ENCODE measurements at places on chromosomes 16 and 17. TPM values are rescaled to one million over a fixed set of nuclear protein-coding genes. Genes with fewer than 3 reads are reported as not detected.

Gene FOXN1
- 0.07 TPM for total RNA-seq

Gene CSH2
- total RNA-seq, result not detected

Gene RDM1
- 1.8 TPM for total RNA-seq

Gene SLC12A3
- total RNA-seq, result not detected

Gene CRISPLD2
- total RNA-seq, result 0.48 TPM

Gene CCDC78
- 2.7 TPM for total RNA-seq

Gene SEC14L5
- 0.03 TPM for total RNA-seq

Gene WNT3
- 1.3 TPM for total RNA-seq

Gene HYDIN
- 0.27 TPM for total RNA-seq

Gene LAT
- 1.2 TPM for total RNA-seq

Gene EFCAB5
- total RNA-seq, result 0.28 TPM

Data from foreskin keratinocyte (primary cell).